Stimulated activated CD4-positive, alpha-beta T cell treated with anti-CD3 and anti-CD28 coated beads, TNF-alpha, amount 100 ng/mL, for 24 hours (primary cell): ENCODE measurements at places on chromosomes 7 and 10.

DNA sequence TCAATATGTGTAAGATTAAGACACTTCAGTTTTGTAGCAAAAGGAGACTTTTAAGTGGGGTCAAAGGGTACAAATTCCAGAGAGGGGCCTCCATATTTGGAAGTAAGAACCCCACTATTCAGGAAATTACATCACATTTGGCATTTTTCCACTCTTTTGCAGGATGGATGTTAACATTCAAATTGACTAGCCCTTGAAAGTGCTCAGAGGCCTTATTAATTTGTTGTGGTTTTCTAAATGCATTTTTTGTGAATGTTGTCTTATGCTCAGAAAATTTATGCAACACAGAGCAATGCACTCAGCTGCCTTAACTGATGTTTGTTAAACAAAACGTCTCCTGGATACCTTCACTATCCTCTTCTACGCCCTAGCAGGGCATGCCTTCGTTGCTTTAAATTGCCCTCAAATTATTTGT lies 50.9 kb upstream of the PDLIM1 start:
- DNase-seq: no peak

- no peak for DNase-seq
Observed at GRCh38 chr7:31061185-31061584, 9.1 kb downstream of the ADCYAP1R1 start.

DNA sequence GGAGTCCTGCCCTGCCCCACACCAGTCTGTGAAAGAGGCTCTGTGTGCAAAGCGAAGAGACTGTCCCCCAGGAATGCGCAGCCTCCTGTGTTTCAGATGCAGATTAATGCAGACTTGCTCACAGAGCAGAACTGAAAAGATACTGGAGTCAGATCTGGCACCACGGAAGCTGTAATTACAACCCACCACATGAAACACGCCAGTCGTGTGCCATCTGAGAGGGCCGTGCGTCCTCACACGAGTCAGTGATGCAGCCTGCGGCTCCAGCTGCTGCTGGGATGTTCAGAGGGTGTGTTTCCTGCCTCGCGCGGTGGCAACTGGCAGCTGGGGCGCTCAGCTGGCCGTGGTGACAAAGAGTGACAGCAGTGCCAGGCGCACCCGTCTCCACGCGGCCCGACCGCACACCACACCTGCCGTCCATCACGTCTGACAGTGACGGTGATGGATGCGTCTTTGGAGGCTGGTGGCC lies 50.0 kb downstream of the NKX6-2 start:
- DNase-seq: no peak

- no peak for DNase-seq
Observed at GRCh38 chr10:69230128-69230527, 10.0 kb downstream of the HKDC1 start.

GRCh38 chr7:55431898-55432297 lies 66.8 kb downstream of the LANCL2 start:
- DNase-seq: no peak

GRCh38 chr10:50968386-50969091 lies 83.1 kb upstream of the A1CF start:
- DNase-seq: no peak

DNA sequence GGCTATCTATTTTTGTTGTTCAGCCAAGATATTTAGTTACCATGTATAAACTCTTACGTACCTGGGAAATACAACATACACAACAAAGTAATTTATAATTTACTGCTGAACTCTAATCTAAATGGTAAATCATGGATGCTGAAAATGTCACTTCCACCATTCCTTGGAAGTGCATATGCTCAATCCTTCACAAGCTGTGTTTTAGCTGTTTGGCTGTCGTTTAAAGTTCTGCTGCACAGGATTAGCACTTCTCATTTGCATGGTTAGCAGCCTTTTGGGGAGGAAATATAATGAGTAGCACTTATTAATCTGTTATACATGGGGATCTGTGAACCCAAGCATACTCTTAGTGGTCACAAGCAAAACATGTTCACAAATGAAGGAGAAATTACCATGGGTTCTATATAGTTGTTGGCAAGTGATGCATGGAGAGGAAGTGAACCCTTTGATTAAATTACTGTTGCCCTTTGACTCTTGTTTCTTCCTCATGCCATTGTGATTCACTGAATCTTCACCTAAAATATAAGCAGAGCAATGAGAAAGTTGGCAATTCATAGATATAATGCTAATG lies 18.5 kb downstream of the PIK3CG start:
- no peak for DNase-seq

DNA sequence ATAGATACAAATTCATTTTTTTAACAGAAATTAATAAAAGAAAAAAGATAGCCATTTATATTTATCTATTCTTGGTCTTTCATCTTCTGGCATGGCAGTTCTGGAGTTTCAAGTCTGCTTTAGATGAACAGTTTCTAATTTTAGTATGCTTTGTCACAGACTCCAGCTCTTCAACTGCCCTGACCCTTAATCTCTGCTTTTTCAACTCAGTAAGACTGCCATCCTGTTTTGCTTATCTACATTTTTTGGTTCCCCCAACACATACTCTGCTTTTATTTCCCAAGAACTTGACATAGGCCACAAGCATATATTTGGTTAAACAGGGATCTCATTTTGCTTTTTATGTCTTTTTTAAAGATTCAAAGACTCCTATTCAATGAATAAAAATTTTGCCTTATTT lies 309.3 kb upstream of the KCND2 start:
- no peak for DNase-seq

DNA sequence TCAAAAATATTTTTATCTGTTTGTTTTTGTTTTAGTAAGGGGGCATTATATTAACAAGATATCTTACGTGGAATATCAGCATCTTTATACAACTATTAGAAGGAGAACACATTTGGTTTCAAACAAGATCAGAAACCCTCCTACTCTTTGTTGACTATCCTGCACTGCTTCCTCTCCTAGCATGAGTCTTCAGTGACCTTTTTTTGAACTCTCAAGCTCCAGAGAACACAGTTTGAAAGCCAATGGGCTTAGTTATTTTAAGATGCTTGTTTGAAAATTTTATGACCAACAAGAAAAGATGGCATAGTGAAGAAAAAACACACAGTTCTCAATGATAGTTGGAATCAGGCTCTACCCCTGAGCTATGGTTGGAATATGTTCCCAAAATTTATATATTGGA lies 37.2 kb upstream of the RTKN2 start:
- DNase-seq: no peak

- no peak for DNase-seq
Observed at GRCh38 chr10:101029520-101030295, 1.2 kb downstream of the PDZD7 start.

GRCh38 chr7:111535142-111535870 lies 27.0 kb downstream of the IMMP2L start:
- no peak for DNase-seq

- no peak for DNase-seq
Observed at GRCh38 chr7:132149436-132150304, 426.6 kb downstream of the PLXNA4 start.

- DNase-seq: no peak
Observed at GRCh38 chr10:69359594-69359993, 57.1 kb downstream of the TACR2 start.

DNA sequence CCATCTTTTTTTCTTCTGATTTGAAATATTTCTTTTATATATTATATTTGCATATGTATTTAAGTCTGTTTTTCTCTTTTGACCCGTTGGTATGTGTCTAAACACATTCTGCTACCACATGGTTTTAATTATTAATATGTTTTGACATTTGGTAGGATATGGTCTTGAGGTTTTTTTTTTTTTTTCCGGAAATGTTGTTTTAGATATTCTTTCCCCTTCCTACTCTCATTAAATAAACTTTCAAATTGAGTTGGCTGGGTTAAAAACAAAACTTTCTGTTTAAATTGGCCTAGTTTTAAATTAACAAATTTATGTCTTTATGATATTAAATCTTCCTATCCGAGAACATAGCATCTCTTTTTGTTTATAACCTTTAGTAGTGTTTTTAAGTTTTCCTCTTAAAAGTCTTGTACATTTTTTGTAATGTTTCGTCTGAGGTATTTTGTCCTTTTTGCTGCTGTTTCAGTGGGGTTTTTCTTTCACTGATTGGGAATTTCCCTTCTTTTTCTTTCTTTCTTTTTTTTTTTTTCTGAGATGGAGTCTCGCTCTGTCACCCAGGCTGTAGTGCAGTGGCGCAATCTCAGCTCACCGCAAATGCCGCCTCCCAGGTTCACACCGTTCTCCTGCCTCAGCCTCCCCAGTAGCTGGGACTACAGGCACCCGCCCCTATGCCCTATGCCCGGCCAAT lies 25.4 kb downstream of the STAM start:
- DNase-seq: peak; percentile 51

DNA sequence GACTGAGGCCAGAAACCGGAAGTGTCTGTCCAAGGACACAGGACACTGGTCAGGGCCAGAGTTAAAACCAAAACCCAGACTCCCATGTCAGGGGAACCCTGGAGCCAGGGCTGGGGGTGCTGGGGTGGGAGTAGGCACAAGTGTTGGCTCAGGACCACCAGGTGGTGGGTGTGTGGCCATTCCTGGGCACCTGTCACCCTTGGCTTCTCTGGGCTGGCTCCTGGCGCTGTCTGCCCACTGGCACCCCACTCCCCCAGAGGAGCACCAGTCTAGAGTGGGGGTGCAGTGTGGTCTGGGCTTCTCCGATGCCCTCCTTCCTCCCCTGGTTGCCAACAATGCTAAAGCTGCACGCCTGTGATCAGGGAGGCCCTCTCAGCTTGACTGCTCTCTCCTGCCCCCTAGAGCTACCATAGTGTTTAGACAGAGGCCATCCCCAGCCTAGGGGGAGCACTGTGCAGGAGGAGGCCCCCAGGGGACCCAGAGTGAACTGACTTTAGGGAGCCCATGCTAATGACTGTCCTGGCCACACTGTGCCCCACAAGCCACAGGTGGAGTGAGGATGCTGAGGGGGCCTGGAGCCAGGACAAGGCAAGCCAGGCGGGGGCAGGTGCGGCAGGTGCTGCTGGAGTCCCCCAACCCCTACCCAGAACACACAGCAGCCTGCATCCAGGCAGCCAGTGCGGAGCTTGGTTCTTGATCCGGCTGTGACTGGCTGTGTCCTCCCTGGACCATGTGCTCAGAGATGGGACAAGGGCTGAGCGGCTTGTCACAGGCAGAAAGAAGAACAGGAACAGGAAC lies 11.0 kb downstream of the RASGEF1A start:
- no peak for DNase-seq

GRCh38 chr10:124743191-124744101 lies 732 bp downstream of the FAM53B start:
- DNase-seq: no peak

DNA sequence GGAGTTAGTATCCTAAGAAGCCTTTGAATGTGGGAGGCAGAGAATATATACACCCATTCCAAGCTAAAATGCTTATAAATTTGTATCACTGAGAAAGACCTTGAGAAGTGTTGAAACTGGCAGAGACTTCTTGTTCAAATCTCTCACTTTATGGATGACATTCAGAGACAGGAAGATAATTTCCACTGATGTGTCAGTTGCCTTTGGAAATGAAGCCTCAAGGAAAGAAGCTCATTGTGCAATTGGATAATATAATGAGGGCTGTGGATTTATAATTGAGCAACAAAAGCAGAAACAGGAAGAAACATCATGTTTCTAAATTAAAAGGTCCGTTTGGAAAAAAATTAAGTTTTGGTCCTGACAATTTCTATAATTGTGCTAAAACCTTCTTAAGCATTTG lies 789.9 kb upstream of the IGFBP3 start:
- no peak for DNase-seq

DNA sequence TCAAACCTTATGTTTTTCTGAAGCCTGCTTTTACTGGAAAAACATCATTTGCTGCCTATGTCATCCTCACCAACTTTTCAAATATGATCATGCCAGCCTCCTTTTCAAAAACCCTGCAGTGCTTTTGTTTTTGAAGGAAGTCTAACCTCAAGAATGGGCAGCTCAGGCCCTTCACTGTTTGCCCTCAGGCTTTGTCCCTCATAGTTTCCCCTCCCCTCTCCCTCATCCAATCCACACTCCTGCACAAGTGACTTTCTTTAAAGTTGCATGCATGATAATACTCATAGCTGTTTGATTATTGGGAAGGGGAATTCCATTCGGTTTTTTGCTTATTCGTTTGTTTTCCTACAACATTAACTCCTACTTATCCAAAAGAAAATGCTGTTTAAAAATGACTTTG lies 219.4 kb downstream of the SEMA3E start:
- DNase-seq: no peak

DNA sequence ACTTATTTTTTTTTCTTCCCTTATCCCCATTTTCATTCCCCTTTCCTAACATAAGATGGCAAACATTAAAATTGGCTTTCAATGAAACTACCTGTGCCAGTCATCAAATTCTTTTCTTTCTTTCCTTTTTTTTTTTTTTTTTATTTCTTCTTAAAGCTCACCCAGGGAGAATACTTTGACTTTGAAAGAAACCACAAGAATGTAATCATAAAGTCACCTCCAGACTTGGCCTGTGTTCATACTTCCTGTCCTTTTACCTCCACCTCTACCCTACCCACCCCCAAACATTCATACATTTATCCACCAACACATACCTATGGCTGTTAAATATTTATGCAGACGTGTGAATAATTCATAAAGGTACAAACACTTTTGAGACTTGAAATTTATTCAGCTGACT lies 254.6 kb downstream of the SLC25A13 start:
- DNase-seq: no peak

- no peak for DNase-seq
Observed at GRCh38 chr7:111010798-111011197, 80.1 kb upstream of the LRRN3 start.

DNA sequence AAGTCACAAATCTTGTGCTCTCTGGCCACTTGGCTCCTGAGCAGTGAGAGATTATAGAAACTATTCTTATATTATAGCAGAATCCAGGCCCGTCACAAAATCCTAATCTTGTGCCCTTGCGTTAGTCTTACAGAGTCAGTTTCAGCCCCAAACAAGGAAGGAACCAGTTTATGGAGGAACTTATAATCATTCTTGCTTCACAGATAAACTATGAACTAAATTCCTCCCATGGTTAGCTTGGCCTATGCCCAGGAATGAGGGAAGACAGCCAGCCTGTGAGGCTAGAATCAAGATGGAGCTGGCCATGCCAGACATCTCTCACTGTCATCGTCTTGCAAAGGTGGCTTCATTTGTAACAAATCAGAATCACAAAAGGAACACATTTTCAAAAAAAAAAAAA lies 199.7 kb upstream of the PITRM1 start:
- DNase-seq: no peak

DNA sequence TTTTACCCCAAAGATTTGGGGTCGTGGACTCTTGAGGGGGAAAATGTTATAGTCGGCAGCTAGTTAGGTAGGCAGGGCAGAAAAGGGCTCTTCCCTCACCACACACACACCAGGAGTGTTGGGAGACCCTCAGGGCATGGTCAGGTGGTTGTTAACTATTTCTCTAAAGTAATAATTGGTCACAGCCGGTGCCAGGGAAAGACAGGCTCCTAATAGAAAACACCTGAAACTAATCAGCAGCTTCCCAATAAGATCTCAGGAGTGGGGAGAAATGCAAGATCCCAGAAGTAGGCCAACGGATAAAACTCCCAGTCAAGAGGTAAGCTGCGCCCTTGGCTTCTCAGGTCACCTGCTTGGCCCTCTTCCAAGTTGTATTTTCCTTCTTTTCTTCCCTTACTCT lies 213.1 kb downstream of the PHTF2 start:
- DNase-seq: no peak

DNA sequence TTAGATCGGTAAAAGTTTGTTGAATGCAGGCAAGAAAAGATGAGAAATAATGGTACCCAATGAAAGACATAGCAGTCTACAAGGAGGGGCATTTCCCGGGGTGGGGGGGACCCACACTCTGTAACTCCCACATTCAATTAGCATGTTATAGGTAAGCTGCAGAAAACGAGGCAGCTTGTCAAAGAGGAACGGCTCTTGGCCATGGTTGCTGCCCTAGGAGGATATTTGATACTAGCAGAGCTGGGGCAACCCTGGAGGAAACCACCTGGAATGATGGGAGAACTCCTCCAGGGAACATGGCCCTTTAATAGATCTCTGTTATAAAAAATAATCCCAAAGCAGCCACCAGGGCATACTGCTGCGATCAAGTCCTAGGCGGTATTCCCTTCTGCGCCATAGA lies 98.5 kb downstream of the EGFR start:
- no peak for DNase-seq
